NCI-H524 (cell line): ENCODE measurements at places on chromosomes 7 and 10.
A peak's percentile ranks its signal among the peaks of the same experiment; 100 is the strongest.

GRCh38 chr7:142603870-142604448 is 145.3 kb upstream of the PRSS1 start:
- DNase-seq: peak; percentile 69

- DNase-seq: no peak
Measured at GRCh38 chr7:34157137-34157536, 251.8 kb downstream of the BMPER start.

DNA sequence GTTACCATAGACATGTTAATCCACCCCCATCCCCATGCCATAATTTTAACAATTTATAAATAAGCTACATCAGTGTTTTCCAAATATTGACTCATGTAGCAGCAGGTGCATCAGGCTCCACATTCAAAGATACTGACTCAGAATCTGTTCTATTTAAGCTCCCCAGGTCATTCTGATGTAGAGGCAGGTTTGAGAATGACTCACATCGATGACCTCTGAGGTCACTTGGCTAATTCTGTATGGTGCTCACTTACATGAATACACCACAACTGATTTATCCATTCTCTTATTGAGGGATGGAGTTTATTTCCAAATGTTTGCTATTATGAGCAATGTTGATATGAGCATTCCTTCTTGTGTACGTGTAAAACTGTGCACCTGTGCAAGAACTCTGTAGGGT is 1159.0 kb downstream of the TYW1 start:
- DNase-seq: no peak

DNA sequence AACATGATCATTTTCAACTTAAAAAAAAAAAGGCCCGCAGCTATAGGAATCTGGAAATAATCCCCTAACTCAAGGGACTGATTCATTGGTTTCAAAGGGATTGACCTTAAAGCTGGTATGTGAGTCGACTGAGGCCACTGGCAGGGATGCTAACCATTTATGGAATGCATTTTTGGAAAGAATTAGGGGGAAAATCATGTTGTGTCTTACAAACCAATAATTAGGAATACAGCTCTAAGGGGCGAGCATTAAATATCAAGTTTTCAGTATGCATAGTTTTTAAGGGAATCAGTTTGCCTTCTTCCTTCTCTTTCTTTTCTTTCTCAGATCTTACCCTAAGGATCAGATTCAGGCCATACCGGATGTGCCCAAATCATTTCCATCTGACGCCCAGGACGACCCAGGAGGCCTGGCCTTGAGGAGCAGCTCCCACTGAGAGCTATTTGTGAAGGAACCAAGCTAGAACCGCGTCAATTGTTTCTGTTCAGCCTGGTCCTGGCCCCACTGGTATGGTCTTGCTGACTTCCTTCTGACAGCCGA is 48.7 kb downstream of the BPGM start:
- no peak for DNase-seq

GRCh38 chr7:128383776-128384175 is 22.3 kb upstream of the PRRT4 start:
- DNase-seq: no peak
